ENCODE measurements at places on chromosomes 16 and 17.

GRCh38 chr16:49712106-49712505, 143.8 kb downstream of the ZNF423 start:
- no peak for DNase-seq

DNA sequence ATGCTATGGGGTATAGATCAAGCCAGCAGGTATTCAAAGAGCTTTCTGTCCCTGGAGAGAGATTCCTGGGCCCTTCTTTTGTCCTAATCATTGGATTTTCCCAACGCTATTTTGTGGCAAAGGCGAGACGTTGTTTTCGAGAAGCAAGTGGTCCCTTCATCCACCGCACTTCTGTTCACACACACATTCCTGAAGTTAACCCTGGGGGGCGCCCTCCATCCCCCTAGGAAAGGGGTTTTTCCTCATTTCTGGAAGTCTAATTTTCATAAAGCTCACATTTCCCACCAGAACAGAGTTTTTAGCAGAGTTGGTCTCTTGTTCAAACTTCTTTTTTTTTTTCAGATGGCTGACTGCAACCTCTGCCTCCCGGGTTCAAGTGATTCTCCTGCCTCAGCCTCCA, 11.9 kb downstream of the SCGB1C2 start:
- no peak for DNase-seq

GRCh38 chr16:3164121-3164991, 23.6 kb upstream of the OR1F1 start:
- no peak for DNase-seq

DNA sequence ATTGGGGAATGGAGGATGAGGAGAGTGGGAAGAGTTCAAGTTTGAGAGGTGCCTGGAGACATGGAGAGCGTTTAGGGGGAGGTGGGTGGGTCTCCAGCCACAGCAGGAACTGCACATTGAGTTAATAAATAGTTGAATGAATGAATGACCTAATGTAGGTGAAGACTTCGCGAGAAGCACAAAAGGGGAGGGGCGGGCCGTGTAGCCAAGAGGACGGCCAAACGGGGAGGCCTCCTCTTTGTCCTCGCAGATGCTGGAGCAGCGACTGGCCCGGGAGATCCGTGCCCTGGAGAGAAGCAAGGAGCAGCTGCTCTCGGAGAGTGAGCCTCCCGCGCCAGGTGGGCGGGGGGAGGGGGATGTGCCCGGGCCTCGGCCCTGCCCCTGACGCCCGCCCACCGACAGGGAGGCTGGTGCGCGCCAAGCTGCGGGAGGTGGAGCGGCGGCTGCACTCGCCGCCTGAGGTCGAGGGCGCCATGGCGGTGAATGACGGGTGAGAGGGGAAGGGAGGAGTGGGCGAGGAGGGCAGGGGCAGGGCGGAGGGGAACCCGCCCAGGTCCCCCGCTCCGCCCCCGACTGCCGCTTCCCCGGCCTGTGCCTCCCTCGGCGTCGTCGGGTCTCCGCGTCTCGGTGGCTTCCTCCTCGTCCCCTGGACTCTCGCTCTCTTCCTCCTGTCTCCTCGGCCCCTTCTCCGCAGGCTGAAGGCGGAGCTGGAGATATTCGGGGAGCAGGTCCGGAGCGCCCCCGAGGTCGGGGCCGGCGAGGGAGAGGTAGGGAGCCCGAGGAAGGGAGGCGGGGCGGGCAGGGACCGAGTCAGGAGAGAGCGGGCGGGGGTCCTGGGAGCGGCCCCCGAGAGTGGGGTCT, 12.9 kb downstream of the SYCE1L start:
- peak; percentile 69 for DNase-seq

DNA sequence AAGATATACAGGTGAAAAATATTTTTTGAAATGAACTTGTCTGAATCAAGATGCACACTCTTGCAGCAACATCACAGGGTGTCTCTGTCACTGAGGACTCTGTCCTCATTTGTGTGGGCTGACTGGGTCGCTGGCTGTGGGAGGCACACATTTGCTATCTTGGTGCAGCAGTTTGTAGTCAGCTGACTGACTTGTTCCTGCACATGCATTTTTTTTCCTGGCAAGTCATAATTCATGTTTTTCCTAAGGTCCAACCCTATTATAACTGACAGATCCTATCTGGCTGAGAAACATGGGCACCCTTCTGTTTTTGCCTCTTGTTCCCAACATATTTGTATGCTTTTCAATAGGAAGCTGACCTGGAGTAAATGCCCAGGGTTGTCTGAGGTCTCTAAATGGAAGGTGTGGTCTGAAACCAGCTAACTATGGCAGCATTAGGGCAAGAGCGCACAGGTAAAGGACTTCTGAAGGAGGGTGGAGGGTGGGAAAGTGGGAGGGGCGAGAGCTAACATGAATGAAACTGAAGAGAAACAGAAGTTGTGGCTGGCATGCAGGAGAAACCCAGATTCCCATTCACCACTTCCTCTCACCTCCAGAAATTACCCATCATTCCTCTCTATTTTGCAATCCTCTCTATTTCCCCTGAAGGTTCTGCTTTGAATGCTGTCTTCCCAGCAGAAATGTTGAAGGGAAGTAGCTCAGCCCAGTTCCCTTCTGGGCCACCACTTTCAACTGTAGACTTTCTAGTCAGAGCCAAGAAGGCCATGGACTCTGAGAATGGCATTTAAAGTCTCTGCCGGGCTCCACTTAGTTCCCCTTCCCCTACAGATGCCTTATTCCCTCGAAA, 166.1 kb downstream of the PRKCA start:
- no peak for DNase-seq

- no peak for DNase-seq
These were observed 262.7 kb upstream of the KCNJ16 start for GRCh38 chr17:69812240-69812837.

GRCh38 chr17:81456091-81456490, 56.5 kb downstream of the ACTG1 start:
- DNase-seq = no peak

DNA sequence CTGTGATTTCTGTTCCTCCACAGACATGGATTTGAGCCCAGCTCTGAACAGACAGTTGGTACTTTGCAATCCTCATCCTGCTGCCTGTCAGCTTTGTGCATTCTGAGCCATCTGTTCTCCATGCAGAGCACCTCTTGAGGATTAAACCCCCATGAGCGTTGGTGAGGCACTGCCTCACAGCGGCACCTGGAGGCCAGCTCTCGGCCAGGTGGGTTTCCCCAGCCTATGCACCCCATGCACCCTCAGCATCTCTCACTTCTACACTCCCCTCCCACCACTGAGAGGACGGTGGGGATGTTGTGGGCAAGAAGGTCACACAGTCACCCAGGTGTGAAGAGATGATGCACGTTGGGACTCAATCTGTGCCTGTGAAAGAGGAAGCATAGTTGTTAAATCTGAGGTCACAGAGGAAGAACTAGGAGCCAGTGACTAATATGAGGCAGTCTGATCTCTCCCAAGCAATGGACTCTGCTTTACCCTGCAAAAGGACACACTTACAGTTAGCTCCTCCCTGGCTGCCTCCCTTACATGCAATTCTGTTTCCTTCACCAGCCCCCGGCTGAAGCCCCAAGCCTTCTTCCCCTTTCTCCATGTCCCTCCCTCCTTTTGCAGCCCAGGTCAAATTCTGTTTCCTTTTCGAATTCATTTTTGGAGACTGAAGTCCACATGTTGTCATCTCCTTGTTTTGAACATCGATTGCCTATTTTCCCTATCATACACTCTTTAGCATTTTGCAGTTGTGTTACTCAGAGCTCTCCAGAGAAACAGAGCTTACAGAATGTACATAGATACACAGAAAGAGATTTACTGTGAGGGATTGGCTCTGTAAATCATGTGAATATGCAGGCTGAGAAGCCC, 58.5 kb downstream of the HS3ST3B1 start:
- DNase-seq = no peak

DNA sequence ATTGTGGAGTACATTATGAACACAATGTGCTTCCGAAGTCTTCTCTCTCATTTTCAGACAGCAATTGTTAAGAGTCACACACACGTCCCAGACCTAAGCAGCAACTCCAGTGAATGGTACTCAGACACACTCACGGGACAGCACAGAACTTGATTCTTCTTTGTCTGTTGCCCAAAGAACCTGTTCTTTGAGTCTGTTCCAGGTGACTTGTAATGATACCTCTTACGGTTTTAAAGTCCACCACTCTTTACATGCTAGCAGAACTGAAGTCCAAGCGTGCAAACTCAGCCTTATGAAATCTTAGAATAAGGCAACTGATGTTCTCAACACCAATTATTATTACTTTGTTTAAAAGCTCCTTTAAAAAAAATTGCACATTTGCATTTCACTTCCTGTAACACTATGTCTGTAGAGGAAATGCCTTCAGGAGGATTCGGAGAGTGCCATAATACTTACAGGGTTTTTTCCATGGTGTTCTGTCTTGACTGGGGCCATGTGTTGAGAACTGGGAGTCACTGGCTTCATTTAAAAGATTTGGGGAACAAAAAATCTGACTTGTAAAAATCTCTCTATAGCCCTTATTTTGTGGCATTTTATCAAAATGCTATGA, 48.1 kb downstream of the MARF1 start:
- no peak for DNase-seq

DNA sequence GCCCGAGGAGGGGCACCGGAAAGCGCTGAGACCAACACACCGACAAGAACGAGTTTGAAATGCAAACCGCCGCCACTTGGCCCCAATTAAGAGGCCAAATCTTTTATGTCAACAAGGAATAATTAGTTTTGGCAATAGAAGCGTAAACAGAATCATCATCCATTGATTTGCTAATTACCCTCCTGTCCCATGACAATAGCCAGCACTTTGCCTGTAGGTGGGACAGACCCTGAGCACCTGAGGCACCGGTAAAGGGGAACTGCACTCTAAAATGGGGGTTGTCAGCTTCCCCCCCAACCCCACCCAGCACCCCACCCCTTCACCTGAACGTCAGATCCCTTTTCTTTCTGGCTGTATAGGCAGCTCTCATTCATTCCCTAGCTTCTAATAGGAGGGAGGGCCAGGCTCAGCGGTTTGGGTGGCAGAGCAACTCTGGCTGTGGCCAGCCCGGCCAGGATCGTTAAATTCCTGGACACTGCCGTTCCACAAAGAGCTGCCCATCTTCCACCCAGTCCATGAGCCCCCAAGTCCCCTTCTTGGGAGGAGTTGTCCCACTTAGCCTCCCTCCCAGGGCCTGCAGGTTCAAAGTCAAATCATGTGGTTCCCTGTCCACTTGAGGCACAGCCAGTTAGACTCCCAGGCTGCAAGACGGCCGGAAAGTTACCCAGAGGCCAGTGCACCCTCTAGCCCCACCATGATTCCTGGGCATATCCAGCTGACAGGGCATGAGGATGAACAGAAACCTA, 45.8 kb downstream of the WNT3 start:
- no peak for DNase-seq

- no peak for DNase-seq
These were observed 72.6 kb downstream of the CLEC16A start for GRCh38 chr16:11016993-11017392.

- peak; percentile 80 for DNase-seq
These were observed 97.6 kb downstream of the MRM3 start for GRCh38 chr17:879546-880442.
